ENCODE measurements at places on chromosomes 5 and 9.

DNA sequence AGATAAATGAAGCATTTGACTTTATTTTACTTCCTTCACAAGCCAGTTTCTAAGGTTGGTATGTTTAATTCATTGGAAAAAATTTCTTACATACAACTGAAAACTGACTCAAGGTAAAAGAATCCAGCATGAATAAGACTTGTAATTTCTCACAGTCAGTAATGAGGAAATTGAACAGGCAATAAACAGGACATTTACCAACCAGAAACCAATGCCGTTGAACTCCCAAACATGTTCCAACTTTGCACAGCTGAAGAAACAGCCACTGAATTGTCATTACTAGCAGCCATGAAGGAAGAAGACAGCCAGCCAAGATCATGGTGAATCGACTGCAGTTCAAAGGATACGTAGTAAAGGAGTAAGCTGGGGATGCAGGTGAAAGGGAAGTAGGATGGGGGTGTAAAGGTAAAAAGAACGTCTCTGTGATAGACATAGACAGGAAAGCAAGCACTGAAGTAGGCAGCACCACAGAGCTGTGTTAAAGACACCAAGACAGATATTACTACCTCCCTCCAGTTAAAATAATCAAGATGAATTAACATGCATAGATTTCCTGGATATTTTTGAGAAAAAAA lies 21.3 kb upstream of the SLC12A2 start:
- no peak for DNase-seq

DNA sequence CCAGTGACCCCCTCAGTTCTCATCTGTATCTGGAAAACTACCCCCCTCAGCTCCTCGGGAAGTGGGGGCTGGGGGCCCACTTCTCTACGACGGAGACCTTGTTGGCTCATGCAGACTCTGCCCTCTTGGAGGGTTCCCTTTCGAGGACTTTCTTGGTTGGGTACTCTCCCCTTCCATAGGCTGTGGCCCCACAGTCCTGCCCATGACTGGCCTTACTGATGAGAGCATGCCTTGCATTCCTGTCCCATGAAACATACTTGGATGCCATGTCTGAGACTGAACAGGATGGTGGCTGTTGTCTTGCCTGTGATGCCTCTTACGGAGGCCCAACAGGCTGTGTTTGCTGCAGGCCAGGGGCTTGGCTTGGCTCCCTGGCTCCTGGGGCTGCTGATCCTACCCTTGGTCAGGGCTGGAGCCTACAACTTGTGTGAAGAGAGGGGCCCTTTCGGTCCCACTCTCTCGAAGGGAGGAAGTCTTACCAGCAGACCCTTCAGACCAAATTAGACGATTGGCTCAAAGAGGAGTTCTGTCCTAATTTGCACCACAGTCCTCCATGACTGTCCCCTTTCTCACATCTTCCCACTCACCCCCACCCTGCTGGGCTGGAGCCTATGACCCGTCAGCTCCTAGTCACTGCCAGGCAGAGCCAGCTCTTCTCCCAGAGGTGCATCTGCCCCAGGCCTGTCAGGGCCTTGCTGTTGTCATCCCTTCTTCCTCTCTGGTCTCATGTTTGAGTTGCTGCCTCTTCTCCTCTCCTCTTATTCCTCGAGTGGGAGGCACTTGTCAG lies 109.9 kb downstream of the CACNA1B start:
- DNase-seq, result no peak

DNA sequence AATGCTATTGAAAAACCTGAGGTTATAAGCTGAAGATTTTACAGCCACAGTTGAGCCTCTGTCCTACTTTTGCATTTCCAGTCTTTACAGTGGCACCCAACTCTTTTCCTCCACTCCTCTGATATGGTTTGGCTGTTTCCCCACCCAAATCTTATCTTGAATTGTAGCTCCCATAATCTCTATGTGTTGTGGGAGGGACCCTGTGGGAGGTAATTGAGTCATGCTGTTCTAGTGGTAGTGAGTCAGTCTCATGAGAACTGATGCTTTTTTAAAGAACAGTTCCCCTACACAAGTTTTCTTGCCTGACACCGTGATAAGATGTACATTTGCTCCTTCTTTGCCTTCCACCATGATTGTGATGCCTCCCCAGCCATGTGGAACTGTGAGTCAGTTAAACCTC lies 646.1 kb upstream of the SEMA6A start:
- DNase-seq, result no peak

GRCh38 chr5:31427013-31427723 lies 104.7 kb downstream of the DROSHA start:
- no peak for DNase-seq
